ENCODE measurements at places on chromosomes 16 and 17.

- no peak for DNase-seq
Observed at GRCh38 chr16:2586241-2586640, 48.4 kb downstream of the PDPK1 start.

DNA sequence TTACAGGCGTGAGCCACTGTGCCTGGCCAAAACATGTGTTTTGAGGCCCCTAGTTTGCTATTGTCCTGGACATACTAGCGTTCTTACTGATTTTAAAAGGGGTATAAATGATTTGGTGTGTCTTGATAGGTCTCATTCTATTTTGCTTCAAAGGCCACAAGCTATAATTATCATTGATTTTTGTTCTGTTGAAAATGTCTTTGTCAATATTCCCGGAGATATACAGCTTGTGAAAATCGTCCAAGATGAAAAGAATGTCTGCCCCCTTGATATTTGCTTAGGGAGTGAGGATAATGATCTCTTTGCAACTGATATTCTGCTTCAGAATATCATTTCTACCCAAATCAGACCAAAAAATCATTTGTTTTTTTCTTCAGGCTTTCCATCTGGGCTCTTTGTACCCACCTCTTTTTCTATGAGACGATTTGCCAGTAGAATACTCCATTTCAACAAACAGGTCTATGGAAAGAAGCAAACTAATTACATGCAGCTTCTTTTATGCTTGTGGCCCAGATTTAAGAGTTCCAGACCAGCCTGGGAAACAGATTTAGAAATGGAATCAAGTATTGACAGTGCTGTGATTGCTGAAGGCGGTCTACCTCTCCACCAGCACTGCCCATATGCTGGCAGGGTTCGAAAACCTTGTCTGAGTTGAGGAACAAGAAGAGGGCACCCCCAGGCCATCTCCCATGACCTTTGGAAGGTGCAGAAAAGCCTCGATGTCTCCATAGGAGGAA lies 14.1 kb upstream of the ST6GALNAC1 start:
- no peak for DNase-seq

DNA sequence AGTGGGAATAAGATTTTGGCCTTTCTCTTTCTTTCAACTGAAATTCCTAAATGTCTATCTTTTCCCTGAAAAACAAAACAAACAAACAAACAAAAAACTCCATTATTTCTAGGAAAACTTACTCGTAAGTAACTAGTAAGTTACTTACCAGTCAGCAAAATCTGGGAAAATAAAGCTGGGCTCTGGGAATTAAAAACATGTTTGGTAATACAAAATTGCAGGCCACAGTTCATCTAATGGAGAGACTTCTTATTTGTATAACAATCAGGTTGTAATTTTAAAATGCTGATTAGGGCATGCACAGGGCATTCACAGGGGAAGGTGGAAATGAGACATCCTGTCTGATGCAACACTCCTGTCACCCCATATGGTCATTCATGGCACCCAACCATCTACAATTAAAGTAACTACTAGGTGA lies 3.8 kb upstream of the WIPI1 start:
- DNase-seq, result no peak

GRCh38 chr16:62035115-62036092 lies 834 bp downstream of the CDH8 start:
- peak; percentile 37 for DNase-seq

DNA sequence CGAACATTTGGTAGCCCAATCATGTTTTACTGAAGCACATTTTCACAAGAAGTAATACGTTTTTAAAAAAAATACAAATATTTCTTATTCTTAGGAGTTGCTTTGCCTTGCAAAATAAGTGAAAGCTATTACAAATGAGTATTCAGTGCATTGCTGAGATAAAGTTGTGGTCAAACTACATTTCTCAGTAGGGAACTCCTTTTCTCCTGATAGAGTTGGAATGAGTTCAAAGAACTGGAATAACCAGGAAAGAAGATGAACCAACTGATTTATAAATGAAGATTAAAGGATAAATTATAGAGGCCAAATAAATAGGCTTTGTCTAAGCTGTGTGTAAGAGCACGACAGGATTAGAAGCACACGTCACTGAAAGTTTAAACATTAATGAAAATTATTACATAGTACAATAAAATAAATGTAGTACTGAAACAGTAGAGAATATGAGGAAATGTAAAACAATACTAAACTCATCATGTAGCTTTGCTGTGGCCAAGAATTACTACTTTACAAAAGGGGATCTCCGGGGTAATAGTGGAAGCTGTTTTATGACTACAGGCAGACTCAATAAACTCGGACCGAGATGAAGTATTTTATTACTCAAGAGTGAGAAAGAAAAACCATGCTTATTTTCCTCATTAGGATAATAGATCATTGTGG lies 73.6 kb downstream of the KCNJ2 start:
- peak; percentile 5 for DNase-seq

- DNase-seq, result peak; percentile 38
Observed at GRCh38 chr17:32192379-32192778, 50.1 kb downstream of the RHOT1 start.

GRCh38 chr17:64056269-64057005 lies 36.0 kb upstream of the ICAM2 start:
- DNase-seq, result no peak

DNA sequence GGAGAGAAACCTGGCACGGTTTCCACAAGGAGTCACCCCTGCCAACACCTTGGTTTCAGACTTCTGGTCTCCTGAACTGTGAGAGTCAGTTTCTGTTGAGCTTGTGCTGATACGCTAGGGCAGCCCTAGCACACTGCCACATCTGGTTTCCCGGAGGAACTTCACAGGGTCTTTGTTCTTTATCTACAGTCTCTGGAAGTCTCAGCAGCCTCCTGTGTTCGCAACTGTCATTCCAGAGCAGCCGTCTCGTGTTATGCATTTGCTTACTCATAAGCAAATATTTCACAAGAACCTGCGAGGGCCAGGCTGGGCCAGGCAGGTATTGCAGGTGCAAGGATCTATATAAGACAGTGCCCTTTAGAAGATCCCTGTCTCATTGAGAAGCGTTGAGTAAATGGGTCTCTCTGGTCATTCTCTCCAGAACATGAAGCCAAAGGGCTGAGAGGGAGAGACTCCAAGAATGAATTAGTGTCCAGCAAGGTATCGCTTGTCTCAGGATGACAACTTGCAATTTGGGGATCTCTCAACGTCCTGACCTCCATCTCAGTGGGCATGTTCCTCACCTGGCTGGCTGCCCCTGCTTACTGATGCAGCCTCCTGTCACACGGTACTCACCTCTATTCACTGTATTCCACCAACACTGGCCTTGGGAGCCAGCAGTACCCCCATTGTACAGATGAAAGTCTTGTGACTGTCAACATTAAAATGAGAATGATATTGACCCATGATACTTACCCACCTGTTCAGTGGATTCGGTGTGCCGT lies 141.2 kb downstream of the WWOX start:
- DNase-seq, result no peak

DNA sequence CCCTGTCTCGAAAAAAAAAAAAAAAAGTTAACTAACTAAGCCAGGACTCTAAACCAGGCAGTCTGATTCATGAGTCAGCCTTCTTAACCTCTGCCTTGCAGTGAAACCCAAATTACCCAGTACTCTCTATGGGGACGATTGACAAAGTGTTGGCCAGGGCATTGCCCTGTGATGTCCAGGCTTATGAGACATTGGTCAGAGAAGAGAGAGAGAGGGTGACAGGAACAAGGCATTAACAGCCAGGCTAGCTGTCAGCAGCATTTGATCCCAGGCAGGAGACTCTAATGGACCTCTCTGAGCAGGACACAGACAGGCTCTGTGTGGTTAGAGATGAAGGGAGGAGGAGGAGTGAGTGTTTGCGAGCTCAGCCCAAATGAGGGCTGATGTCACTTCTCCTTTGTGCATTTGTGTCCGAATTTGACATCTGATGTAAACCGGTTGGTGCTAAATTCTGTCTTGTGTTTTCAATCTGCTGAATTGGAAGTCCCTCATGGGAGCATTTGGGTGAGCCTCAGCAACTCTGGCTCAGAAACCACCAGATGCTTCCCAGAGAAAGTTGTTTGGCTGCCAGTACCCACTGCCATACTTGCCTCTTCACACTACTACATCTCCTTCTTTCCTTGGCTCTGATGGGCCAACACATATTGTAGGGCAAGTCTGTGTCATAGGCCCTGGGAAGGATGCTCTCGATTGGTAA lies 4.3 kb upstream of the MYL4 start:
- DNase-seq, result peak; percentile 48

GRCh38 chr16:75188832-75189477 lies 18.0 kb downstream of the CTRB2 start:
- DNase-seq, result no peak

- DNase-seq, result no peak
Observed at GRCh38 chr17:19238167-19238505, 970 bp downstream of the EPN2 start.

DNA sequence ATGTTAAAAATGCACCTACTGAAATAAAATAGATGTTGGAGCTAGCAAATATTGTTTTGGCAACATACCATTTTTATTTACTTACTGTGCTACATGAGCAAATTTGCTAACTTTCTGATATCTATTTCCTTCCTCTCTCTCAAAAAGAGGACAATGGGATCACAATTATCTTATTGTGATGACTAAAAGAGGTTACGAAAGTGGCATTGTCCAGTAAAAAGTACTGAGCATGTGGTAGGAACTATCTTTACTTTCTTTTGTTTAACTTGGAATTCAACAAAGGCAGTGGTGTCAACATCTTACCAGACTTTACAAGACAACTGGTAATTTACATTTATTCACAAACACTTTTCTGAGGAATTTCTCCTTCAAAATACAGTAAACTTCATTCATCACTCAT lies 1542.6 kb upstream of the CDH8 start:
- DNase-seq, result no peak

DNA sequence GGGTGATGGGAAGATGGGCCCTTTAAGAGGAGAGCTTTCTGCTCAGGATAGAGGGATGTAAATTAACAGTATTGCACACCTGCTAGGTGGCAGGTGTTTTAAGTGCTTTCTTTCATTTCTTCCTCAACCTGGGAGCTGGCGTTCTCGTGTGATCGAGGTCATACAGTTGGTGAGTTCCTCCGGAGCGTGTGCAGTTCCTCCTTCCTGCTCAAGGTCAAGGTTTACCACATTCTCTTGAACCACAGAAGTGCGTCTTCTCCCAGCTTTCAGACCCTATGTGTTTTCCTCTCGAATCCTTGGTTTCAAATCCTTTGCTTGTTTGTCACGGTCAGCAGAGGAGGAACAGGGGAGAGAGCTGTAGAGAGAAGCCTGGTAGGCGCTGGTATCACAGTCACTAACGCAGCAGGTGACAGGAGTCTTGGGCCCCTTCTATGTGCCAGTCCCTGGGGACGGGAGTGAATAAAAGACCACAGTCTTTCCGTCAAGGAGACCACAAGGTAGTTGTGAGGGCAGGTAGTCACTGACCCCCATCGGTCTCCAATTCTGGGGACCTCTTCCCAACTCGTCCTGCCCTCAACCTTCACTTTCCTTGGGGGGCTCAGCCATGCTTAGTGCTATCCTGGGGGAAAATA lies 791 bp downstream of the DNAI2 start:
- no peak for DNase-seq

- no peak for DNase-seq
Observed at GRCh38 chr17:11908711-11909146, 88.5 kb downstream of the ZNF18 start.

DNA sequence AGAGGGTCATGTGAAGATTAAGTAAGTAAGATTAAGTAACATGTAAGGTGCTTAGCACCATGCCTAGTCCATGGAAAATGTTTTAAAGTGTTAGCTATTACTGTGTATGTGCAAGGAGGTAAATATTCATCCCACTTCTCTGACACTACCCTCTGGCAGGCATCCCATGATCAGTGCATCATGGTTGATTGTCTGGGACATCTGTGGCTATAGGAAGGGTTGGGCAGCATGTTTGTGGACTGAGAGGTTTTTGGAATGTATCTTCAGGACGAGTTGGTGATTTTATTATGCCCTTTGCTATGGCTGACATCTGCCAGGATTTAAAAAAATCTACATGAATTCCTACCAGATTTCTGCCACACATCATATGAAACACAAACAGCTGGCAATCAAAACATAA lies 6.5 kb upstream of the TAOK1 start:
- peak; percentile 48 for DNase-seq

- DNase-seq, result no peak
Observed at GRCh38 chr17:17027442-17028058, 14.7 kb upstream of the MPRIP start.

- DNase-seq, result no peak
Observed at GRCh38 chr16:78918805-78919305, 681.7 kb downstream of the MAF start.

DNA sequence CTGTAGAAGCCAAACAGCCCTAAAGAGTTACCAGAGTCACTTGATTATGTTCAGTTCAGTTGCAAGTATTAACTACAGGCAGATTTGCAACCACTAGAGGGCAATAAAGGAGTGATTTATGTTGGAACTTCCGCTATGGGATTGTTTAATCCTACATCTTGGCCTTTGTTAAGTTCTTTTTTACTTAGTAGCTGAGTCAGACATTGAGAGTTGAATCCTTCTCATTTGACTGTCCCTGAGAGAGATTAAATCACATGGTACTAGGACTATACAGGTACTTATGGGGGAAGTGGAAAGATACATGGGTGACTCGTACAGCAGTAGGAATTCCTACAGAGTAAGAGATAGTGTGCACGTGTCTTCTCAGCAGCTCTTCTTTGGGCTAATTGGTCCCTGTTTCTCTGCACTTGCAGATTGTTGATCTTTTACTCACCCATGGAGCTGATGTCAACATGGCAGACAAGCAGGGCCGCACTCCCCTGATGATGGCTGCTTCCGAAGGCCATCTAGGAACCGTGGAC lies 40.3 kb downstream of the CYB561 start:
- peak; percentile 85 for DNase-seq

DNA sequence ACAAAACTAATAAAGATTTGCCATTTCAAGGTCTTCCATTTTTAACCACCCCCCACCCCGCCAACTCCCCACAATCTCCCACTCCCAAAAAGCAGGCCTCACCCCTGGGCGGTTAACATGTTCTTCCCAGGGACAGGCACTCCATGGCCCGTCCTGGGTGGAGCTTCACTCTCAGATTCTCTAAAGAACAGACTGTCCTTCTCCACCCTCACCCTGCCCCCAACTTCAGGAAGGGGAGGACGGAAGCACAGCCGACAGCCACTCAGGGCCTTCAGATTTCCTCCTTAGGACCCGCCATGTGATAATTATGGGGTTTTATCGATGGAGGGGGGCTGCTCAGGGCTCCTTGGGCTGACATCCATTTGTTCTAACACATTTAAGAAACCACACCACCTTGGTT lies 61.9 kb downstream of the ZFHX3 start:
- DNase-seq, result no peak

- peak; percentile 72 for DNase-seq
Observed at GRCh38 chr17:48579760-48580554, 1.8 kb upstream of the HOXB4 start.

- DNase-seq, result no peak
Observed at GRCh38 chr17:49214676-49215360, 4.3 kb downstream of the ABI3 start.

- no peak for DNase-seq
Observed at GRCh38 chr16:8663192-8664089, 11.0 kb upstream of the ABAT start.

- DNase-seq, result no peak
Observed at GRCh38 chr16:7493133-7493532, 160.5 kb downstream of the RBFOX1 start.

- no peak for DNase-seq
Observed at GRCh38 chr17:57756951-57757350, 11.9 kb upstream of the CCDC182 start.

GRCh38 chr16:73878611-73879010 lies 418.0 kb upstream of the PSMD7 start:
- DNase-seq, result peak; percentile 68
